Astrocyte (in vitro differentiated cells and primary cell): ENCODE measurements at places on chromosomes 2 and 18. TPM values are rescaled to one million over a fixed set of nuclear protein-coding genes. Genes with fewer than 3 reads are reported as not detected.

- no peaks in the 10 kb centered on the region for H3K36me3 ChIP-seq
- no peak for DNase-seq
- H3K4me1 ChIP-seq, result peaks cover 9% of the 10 kb centered on the region
Measured at GRCh38 chr18:56083523-56084287, 495.7 kb upstream of the TCF4 start.

DNA sequence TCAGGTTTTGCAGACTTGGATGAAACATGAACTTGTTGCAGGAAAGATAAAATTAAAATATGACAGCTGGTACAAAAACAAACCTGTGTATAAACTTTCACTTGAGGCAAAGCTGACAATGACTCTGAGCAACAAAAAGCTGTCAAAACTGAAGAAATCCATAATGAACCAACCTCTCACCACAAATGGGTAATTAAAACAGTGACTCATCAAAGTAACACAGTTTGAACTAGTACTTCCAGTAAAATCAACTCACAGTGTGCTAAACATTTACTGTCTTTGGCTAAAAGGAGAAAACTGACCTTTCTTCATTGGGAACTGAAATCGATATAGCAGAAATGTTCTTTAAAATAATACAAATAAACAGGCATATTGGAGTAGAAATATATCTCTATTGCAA lies 209.7 kb downstream of the WDPCP start:
- no peaks in the 10 kb centered on the region for H3K36me3 ChIP-seq
- no peaks in the 10 kb centered on the region for H3K27me3 ChIP-seq
- no peak overlapping the region for H3K27ac ChIP-seq

The SERPINB4 gene
- not detected in 2 replicates for total RNA-seq

DNA sequence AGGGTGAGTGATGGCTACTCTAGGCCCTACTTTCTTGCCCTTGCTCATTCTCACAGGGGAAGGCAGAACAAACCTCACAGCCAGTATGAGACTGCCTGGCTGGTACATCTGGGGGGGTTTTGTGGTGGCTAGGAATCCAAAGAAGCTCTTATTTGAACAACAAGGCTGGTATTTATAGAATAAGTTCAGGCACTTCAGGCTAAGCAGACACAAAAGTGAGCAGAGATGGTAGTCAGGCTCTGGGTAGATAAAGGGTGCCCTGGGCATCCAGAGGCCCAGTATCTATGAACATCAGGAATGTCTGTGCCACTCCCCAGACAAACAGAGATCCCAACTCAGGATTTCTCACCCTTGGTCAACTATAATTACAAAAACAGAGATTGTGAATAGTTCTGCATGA lies 57.2 kb upstream of the RTN4 start:
- no peak for DNase-seq
- H3K4me3 ChIP-seq, result no peak overlapping the region
- peak overlapping the region; percentile 43 for H3K27ac ChIP-seq
- no peaks in the 10 kb centered on the region for H3K27me3 ChIP-seq

DNA sequence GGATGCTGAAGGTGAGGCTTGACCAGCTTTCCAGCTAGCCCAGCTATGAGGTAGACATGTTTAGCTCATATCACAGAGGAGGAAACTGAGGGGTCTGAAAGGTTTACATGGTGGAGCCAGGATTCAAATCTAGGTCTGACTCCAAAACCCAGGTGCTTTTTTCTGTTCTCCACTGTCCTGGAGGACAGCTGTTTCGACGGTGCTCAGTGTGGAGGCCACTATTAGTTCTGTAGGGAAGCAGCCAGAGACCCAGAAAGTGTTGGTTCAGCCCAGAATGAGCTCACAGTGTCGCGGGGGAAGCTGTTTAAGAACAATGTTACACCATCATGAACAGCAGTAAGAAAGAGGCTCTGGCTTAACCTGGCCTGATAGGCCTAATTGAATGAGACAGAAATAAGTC lies 11.1 kb downstream of the PROC start:
- no peaks in the 10 kb centered on the region for H3K27me3 ChIP-seq
- no peak overlapping the region for H3K4me3 ChIP-seq
- no peaks in the 10 kb centered on the region for H3K4me1 ChIP-seq
- no peak overlapping the region for H3K27ac ChIP-seq
- no peak for DNase-seq

GRCh38 chr2:197170208-197170607 lies 140.4 kb downstream of the ANKRD44 start:
- DNase-seq, result no peak
- no peak overlapping the region for H3K27ac ChIP-seq
- no peak overlapping the region for H3K4me3 ChIP-seq
- no peaks in the 10 kb centered on the region for H3K36me3 ChIP-seq
- H3K4me1 ChIP-seq, result no peaks in the 10 kb centered on the region

The ATRAID gene
- 62.9 and 66.9 TPM in 2 replicates for total RNA-seq

- no peaks in the 10 kb centered on the region for H3K27me3 ChIP-seq
- DNase-seq, result no peak
- H3K4me3 ChIP-seq, result no peak overlapping the region
- peak overlapping the region; percentile 23 for H3K27ac ChIP-seq
- H3K4me1 ChIP-seq, result no peaks in the 10 kb centered on the region
Measured at GRCh38 chr2:140892911-140893637, 1237.7 kb downstream of the LRP1B start.

DNA sequence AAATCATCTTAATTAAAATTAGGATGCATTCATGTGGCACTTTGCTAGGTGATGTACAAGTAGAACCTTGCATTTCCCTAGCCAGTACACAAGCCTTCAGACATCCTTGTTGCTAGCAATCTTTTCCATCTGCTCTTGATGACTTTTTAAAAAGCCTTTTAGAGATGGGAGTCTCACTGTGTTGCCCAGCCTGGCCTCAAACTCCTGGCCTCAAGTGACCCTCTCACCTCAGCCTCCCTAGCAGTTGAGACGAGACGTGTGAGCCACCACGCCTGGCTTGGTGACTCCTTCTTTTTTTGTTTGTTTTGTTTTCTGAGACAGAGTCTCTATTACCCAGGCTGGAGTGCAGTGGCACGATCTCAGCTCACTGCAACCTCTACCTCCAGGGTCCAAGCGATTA lies 1.7 kb upstream of the CCDC88A start:
- no peaks in the 10 kb centered on the region for H3K27me3 ChIP-seq
- H3K4me1 ChIP-seq, result peaks cover 11% of the 10 kb centered on the region
- H3K36me3 ChIP-seq, result no peaks in the 10 kb centered on the region
- DNase-seq, result no peak

GRCh38 chr2:172345956-172346555 lies 81.3 kb upstream of the ITGA6 start:
- no peak overlapping the region for H3K4me3 ChIP-seq
- DNase-seq, result no peak
- no peaks in the 10 kb centered on the region for H3K36me3 ChIP-seq
- no peaks in the 10 kb centered on the region for H3K27me3 ChIP-seq
- H3K27ac ChIP-seq, result no peak overlapping the region

The LIMS4 gene
- total RNA-seq, result 1.3 and 3.7 TPM in 2 replicates

The STAT4 gene
- 1.6 and 2.3 TPM in 2 replicates for total RNA-seq

The TOGARAM2 gene
- total RNA-seq, result 0.38 and 0.73 TPM in 2 replicates

- no peak overlapping the region for H3K4me3 ChIP-seq
- no peak overlapping the region for H3K27ac ChIP-seq
- H3K4me1 ChIP-seq, result no peaks in the 10 kb centered on the region
- peak; percentile 68 for DNase-seq
Measured at GRCh38 chr2:224077773-224078507, 38.9 kb upstream of the SERPINE2 start.

DNA sequence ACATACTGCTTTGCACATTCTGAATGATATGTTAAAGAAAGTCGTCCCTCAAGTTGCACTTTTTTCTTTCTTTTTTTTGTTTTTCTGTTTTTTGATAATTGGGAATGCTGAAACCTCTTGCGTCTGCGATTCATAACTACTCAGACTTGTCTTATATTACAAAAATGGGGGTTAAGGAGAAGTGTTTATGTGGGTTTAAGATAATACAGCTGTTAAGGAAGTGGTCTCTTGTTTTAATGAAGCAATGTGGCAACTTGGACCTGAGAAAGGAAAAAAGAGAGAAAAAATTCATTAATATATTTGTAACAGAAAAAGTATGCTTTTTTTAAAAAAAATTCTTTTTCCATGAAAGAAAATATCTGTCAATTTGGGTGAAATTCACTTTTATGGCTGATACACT lies 268.5 kb upstream of the CCDC68 start:
- H3K4me1 ChIP-seq, result peaks cover 11% of the 10 kb centered on the region
- H3K4me3 ChIP-seq, result no peak overlapping the region
- no peaks in the 10 kb centered on the region for H3K27me3 ChIP-seq
- peaks cover 22% of the 10 kb centered on the region for H3K36me3 ChIP-seq
- H3K27ac ChIP-seq, result peak overlapping the region; percentile 39

The RIT2 gene
- total RNA-seq, result not detected in 2 replicates

The ACOXL gene
- 0.12 and 0.23 TPM in 2 replicates for total RNA-seq

The MALL gene
- total RNA-seq, result 0.19 and 0.36 TPM in 2 replicates

The CCDC74B gene
- 3.0 and 3.7 TPM in 2 replicates for total RNA-seq

The CSRNP3 gene
- 5.9 and 6.5 TPM in 2 replicates for total RNA-seq

The C1QL2 gene
- total RNA-seq, result 0.20 TPM in 1 of 2 replicates, not detected in the other

- H3K4me3 ChIP-seq, result no peak overlapping the region
- H3K4me1 ChIP-seq, result no peaks in the 10 kb centered on the region
- no peaks in the 10 kb centered on the region for H3K27me3 ChIP-seq
- no peak overlapping the region for H3K27ac ChIP-seq
- no peak for DNase-seq
Measured at GRCh38 chr2:199624958-199625357, 167.2 kb upstream of the SATB2 start.

DNA sequence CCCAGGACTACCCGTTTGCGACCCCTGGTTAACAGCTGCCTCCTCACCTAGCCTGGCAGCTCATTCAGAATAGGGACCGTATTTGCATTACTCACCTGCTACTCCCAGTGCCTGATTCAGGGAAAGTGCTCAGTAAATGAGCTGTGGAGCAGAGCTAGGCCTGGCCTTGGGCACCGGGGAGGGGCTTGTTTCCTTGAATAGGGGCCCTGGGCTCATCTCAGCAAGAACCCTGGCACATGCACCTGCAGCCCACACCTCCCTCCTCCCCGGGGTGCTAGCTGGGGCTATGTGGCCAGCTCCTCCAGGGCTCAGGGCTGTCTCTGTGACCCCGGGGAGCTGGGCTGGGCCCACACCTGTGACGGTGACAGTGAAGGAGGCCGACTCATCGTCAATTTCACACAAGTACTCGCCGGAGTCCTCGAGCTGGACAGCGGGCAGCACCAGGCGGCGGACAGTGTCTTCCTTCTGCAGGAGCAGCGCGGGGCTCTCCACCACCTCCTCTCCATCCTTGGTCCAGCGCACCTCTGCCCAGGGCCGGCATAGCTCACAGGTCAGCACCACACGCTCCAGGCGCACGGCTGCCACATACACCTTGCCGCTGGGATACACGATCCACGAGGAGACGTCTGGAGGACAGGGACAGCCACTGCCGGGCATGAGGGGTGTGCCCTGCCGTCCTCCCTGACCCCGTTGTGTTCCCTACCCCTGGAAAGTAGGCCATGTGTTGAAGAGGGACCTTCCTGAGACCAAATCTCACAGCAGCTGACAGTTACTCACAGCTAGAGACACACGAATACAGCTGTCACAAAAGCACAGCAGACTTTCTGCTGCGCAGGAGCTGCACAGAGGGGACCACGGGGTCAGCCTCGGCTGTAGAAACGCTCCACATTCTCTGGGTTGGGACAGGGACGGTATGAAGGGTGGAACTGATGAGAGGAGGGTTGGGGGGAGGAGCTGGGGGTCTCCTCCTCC lies 9.0 kb downstream of the OBSL1 start:
- H3K4me3 ChIP-seq, result no peak overlapping the region
- no peak for DNase-seq
- no peaks in the 10 kb centered on the region for H3K4me1 ChIP-seq
- no peak overlapping the region for H3K27ac ChIP-seq
- H3K27me3 ChIP-seq, result no peaks in the 10 kb centered on the region

- no peak overlapping the region for H3K4me3 ChIP-seq
- no peaks in the 10 kb centered on the region for H3K4me1 ChIP-seq
- DNase-seq, result peak; percentile 25
- no peak overlapping the region for H3K27ac ChIP-seq
- no peaks in the 10 kb centered on the region for H3K36me3 ChIP-seq
Measured at GRCh38 chr2:150759106-150759505, 271.6 kb upstream of the RND3 start.

DNA sequence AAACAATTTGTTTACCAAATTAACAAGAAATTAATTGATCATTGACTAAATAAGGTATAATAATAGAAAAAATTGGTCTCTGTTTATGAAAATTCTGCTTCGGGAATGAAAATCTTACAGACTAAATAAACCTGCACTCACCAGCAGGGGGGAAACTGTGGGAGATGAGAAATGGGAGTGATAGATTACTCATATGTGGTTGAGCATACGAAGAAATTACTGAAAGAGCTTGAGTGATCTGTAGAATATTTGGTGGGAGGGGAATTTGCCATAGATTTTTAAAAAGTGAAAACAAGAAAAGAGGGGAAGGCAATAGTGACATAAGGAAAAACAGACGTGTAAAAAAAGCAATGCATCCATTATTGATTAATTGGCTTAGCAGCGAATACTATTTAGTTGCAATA lies 2.2 kb downstream of the HMSD start:
- no peaks in the 10 kb centered on the region for H3K27me3 ChIP-seq
- no peaks in the 10 kb centered on the region for H3K36me3 ChIP-seq
- no peaks in the 10 kb centered on the region for H3K4me1 ChIP-seq
- peak; percentile 18 for DNase-seq
- H3K27ac ChIP-seq, result no peak overlapping the region

DNA sequence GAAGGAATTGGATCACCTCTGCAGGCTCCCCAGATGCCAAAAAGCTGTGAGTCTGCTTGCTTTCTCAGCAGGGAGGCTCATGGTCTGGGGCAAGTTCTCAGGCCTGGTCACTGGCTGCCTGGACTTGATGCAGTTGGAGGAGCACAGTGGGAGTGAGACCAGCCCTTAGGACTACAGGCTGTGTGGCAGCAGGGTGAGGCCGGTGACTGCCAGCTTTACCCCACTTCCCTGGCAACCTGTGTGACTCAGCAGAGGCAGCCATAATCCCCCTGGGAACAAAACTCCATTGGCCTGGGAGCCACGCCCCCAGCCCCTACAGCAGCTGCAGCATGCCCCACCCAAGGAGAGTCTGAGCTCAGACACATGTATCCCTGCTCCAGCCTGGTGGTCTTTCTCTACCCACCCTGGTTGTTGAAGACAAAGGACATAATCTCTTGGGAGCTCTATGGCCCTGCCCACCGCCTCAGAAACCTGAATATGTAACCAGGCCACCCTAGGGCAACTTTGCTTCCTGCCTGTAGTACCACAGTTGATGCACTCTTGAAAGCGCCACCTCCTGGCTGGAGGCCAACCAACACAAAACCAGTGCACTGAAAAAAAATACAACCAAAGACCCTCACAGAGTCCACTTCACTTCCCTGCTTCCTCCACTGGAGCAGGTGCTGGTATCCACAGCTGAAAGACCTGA lies 106.8 kb upstream of the SPATS2L start:
- H3K4me3 ChIP-seq, result no peak overlapping the region
- no peaks in the 10 kb centered on the region for H3K36me3 ChIP-seq
- no peak for DNase-seq
- H3K4me1 ChIP-seq, result no peaks in the 10 kb centered on the region
- no peak overlapping the region for H3K27ac ChIP-seq

GRCh38 chr2:70469435-70469834 lies 84.2 kb downstream of the TGFA start:
- no peaks in the 10 kb centered on the region for H3K36me3 ChIP-seq
- no peak for DNase-seq
- H3K4me3 ChIP-seq, result no peak overlapping the region
- no peaks in the 10 kb centered on the region for H3K4me1 ChIP-seq

- H3K36me3 ChIP-seq, result no peaks in the 10 kb centered on the region
- peaks cover 5% of the 10 kb centered on the region for H3K4me1 ChIP-seq
- DNase-seq, result no peak
- no peaks in the 10 kb centered on the region for H3K27me3 ChIP-seq
- H3K4me3 ChIP-seq, result no peak overlapping the region
Measured at GRCh38 chr2:172953970-172954852, 121.4 kb upstream of the MAP3K20 start.

The GALNT3 gene
- 16.4 and 19.9 TPM in 2 replicates for total RNA-seq

GRCh38 chr2:136443661-136444060 lies 321.7 kb upstream of the THSD7B start:
- no peaks in the 10 kb centered on the region for H3K4me1 ChIP-seq
- H3K4me3 ChIP-seq, result no peak overlapping the region
- H3K27ac ChIP-seq, result no peak overlapping the region

The IL37 gene
- total RNA-seq, result not detected in 2 replicates

The HOXD1 gene
- not detected in 2 replicates for total RNA-seq
